Epithelial cell of proximal tubule (primary cell): ENCODE measurements at places on chromosomes 16 and 17. TPM values are rescaled to one million over a fixed set of nuclear protein-coding genes. Genes with fewer than 3 reads are reported as not detected.

Gene CORO1A
- 24.1 and 26.3 TPM in 2 replicates for total RNA-seq

Gene CACNG3
- total RNA-seq = not detected in 2 replicates

DNA sequence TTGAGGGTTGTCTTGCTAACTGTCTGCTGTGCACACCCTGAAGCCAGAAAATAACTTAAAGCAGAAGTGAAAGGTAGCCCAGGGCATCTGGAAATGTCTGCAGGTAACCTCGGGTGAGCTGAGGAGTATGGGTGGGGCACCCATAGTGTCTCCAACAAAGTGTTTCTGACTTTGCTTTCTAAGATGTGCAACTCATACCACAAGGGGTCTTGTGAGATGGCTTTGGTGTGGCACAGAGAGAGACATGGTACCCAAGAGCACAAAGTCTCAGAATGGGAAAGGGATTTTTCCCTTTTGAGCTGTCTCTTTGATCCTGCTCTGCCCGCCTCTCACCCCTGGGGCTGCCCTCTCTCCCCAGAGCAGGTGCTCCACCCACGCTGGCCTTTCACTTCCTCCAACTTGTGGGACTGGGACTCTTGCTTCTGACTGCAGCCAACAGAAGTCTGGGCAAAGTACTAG is 6.9 kb downstream of the CHD9 start:
- DNase-seq = no peak

- no peak for DNase-seq
These were observed 97.3 kb downstream of the SDK2 start for GRCh38 chr17:73546770-73547536.

DNA sequence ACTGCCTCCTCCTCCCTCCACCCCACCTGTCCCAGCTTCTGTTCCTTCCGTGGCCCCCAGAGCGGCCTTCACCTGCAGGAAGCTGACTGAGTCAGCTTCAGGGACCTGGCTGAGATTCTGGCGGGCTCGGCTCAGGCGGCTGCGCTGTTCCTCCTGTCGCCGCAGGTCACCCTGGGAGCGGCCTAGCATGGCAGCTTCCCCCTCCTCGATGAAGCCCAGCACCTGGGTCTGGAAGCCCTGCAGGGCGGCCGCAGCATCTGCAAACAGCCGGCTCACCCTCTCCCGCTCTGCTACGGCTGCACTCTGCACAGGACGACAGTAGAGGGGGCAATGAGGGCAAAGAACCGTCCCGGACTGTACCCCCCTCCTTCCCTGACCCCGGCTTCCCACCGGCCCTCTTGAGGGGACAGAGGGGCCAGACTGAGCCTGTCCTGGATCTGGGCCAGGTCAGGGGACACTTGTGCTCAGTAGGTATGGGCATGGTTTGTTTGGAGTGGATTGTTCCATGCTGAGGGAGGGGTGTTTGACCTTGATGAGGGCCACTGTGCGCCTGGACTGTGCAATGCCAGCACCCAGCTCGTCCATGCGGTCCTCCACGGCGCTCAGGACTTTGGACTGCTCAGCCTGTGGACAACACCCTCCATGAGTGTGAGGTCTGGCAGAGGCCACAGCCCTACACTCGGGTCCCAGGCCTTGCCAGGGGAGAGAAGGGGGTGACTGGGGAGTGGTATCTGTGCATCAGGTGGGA is 2.0 kb downstream of the TRIM47 start:
- DNase-seq = no peak

DNA sequence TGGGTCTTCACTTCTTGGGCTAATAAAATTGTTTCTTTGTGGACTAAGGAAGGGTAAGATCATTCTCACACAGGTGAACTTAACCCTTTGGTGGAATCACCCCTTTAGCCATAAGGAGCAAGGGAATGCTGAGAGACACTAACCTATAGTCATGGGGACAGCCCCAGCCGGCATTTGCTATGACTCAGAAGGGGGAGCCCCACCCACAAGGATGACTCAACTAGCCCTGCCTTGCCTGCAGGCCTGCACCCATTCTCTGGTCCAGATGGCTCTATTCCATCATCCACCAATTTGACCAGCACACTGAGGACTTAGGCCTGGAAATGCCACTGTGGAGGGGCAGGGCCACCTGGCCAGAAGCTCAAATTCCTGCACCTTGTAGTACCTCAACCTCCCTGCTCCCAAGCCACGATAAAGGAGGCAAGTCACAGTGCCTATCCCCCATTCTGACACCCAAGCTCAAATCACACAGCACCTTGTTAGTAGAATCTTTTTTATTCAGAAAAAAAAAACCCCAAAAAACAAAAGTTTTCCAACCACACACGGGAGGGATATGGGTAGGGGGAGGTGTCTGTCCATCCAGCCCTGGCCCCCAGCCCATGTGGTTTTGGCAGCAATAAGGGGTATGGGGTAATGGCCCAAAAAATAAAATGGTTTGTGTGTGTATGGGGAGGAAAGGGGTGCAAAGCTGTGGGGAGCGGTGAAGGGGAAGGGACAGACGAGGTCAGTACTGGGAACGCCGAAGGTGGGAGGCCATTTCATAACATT is 3.0 kb downstream of the PFN1 start:
- DNase-seq = no peak

DNA sequence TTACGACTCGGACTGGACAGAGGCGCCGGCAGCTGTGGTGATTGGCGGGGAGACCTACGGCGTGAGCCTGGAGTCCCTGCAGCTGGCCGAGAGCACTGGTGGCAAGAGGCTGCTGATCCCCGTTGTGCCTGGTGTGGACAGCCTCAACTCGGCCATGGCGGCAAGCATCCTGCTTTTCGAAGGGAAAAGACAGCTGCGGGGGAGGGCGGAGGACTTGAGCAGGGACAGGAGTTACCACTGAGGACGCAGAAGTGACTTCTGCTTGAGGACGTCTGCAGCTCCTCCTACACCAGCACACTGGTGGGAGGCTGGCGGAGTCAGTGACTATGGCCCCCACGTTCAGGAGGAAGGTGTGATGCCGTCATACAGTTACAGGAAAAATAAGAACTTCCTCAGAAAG is 9.7 kb downstream of the MRM3 start:
- DNase-seq = no peak

DNA sequence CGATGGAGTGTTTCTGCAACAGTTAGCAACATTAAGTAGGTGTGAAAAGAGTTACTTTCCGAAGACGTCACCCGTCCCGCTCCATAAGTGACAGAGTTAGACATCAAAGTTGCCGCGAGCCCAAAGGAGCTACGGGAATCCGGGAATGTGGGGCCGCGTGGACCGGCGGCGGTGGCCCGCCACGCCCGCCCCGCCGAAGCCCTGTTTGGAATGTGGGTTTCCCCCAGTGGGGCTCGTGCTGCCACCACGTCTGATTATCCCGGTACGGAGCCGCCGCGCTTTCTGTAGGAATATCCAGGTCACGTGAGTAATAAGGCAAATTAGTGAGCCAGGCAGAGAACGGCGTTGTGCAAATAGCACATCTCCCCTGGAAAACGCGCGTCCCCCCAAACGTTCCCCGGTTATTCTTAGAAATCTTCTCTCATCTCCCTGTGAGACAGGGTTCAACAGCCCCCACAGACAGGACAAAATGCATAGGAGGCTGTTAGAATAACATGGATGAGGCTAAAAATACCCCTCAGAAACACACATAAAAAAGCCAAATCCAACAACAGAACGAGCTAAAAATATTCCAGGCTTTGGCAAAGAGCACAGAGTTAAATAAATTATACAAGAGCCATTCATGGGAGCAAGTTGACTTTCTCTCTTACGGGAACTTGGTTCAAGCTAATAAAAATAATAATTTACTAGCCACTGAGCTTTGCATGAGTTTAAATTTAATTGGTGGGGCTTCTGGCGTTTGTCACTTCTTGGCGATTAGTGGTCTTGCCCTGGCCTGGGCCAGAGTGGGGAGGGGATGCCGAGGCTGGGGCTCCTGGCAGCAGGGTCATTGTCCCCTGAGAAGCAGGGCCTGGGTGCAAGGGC is 8.6 kb downstream of the BAHCC1 start:
- DNase-seq = no peak

GRCh38 chr16:77539421-77540034 is 104.7 kb upstream of the ADAMTS18 start:
- no peak for DNase-seq

DNA sequence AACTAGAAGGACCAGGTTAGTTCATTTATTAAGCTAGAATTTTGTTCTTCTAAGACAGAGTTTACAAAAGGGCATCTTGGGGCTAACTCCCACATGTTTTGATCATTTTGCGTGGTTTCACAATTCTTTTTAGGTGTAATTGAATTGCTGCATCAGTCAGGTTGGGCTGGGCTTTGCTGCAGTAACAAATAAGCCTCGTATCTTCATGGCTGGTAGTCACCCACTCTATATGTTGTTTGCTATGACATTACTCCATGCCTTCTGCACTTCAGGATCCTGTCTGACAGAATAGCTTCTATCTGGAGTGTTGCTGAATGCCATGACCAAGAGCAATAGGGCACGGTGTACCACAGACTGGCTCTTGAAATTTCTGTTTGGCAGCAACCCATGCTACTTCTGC is 10.6 kb upstream of the IRX3 start:
- DNase-seq = no peak

DNA sequence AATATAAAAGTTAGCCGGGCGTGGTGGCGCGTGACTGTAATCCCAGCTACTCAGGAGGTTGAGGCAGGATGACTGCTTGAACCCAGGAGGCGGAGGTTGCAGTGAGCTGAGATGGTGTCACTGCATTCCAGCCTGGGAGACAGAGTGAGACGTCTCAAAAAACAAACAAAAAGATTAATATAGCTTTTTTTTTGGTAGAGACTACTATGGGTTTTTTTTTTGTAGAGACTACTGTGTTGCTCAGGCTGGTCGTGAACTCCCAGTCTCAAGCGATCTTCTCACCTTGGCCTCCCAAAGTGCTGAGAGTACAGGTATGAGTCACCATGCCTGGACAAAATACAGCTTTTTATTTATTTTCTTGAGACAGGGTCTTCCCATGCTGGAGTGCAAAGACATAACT is 20.2 kb downstream of the ZNRF1 start:
- no peak for DNase-seq

DNA sequence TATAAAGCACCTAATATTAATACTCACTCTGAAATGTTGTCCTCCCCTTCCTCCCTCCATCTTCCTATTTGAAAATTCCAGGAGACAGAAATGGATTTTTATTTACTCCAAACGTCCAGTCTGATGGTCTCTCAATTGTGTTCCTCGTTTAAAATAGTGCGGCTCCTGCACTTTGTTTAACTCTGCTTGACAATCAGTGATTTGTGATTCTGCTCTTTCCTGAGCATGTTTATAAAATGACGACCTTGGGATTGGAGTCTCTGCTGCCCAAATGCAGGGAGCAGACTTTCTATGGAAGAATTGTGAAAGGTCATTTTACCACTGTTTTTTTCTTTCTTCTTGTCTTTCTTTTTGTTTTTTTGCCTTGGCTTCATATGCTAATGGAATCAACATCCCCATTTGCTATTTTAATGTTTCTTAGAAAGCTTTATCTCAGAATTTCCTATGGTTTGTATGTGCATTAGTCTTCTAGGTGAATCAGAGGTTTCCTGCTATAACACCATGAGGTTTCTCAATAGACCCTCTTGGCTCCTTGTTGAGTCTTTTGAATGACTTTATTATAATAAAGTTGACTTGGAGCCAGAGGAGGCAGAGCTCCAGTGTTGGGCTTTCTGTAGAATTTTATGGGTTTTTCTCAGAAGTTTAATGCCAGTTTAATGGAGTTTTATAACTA is 376.5 kb downstream of the CDH11 start:
- no peak for DNase-seq

GRCh38 chr17:40095944-40096791 is 4.2 kb downstream of the NR1D1 start:
- no peak for DNase-seq

- no peak for DNase-seq
These were observed 11.3 kb upstream of the DNASE1 start for GRCh38 chr16:3643095-3643730.

- no peak for DNase-seq
These were observed 11.8 kb downstream of the NME3 start for GRCh38 chr16:1759511-1759910.
